Activated CD4-positive, alpha-beta T cell treated with anti-CD3 and anti-CD28 coated beads, Interleukin-2, amount 50 U/mL, for 48 hours (primary cell): ENCODE measurements at places on chromosomes 1 and 21.
A peak's percentile ranks its signal among the peaks of the same experiment; 100 is the strongest.

DNA sequence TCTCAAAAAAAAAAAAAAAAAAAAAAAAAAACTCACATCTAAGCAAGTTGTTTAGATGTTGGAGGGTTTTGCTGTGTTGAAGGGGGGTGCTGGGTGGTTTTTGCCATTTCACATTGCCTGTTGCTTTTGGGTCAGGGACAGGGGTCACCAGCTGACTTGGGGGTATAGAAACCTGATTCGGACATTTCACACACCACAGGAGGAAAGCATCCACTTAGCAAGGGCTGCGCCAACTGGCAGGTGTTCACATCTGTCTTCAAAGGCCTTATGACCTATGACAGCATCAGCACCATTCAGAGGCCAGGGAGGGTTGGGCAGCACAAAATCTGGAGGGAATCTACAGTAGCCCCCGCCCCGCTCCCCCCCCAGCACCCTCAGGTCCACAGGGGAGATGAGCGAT, 45.2 kb downstream of the SYF2 start:
- no peak for DNase-seq

- no peak for DNase-seq
These were observed 417.1 kb downstream of the SETD4 start for GRCh38 chr21:35643176-35643575.

- no peak for DNase-seq
These were observed 170.1 kb downstream of the TRIM33 start for GRCh38 chr1:114340892-114341291.

- no peak for DNase-seq
These were observed 22.1 kb downstream of the CCDC190 start for GRCh38 chr1:162838863-162839262.

DNA sequence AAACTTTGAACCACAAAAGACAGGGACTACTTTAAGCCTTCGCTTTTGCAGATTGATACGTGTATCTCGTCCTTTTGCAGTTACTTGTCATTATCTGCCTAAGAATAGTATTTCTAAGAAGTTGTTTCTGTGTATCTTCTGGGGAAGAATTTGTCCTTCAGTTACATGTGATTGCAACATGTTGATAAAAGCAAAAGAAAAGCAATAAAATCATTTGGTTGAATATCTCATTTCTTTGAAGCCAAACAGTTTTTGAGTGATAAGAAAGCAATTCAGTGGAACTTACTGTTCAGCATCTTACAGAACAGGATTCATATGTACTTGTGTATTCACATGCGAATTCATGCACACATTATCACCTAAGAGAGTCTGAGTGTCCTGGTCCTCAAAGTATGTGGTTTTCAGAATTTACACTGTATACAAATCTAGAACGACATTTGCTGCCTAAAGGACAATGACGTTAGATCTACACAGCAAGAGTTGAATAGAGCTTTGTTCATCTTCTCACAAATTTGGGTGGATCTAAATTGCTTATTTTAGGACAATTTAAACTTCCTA, 66.7 kb upstream of the MRPS6 start:
- DNase-seq: no peak

DNA sequence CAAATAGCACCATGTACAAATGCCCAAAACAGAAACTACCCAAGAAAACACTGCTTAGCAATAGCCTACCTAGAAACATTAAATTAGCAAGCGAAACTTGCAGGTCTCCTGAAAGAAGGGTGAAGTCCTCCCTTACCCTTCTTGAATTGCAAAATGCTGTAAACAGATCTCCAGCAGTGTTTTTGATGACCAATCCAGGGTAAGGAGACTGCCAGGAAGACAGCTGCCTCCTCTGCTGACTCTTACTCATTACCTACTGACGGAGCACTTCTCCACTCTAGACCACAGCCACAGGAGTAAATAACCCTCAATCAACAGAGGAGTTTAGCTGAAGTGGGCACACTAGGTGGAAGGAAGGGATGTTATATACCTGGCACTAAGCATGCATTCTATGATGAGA, 32.2 kb upstream of the GADD45A start:
- no peak for DNase-seq

DNA sequence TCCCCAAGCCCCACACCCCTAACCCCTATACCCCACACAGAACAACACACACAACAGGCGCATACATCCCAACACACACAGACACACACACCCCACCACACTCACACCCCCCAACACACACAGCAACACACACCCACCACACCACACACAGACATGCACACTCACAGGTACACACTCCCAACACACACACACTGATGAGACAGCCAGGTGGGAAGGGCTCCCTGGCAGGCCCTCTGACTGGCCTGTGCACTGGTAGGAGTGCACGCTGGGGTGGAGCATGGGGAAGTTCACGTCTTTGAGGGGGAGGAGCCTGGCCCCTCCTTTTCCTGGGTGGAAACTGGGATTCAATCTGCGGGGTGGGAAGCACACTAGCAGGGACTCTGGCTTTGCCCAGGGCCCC, 116.7 kb downstream of the RHOU start:
- no peak for DNase-seq

- no peak for DNase-seq
These were observed 199.0 kb downstream of the RPS6KC1 start for GRCh38 chr1:213250041-213250440.

- no peak for DNase-seq
These were observed 3.2 kb upstream of the C1orf74 start for GRCh38 chr1:209787551-209787950.

GRCh38 chr1:234231061-234231892, 142.0 kb upstream of the COA6 start:
- DNase-seq: no peak

DNA sequence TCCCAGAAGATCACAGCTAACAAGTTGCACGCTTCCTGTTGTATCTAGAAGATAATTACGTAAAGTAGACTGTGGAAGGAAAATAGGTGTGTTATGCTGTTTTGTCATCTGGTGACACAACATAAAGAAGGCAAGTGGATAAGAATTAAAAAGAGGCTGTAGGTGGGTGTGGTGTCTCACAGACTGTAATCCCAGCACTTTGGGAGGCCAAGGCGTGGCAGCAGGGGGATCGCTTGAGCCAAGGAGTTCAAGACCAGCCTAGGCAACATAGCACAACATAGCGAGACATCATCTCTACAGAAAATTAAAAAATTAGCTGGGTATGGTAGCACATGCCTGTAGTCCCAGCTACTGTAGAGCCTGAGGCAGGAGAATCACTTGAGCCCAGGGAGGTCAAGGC, 17.9 kb upstream of the ZNF281 start:
- no peak for DNase-seq

DNA sequence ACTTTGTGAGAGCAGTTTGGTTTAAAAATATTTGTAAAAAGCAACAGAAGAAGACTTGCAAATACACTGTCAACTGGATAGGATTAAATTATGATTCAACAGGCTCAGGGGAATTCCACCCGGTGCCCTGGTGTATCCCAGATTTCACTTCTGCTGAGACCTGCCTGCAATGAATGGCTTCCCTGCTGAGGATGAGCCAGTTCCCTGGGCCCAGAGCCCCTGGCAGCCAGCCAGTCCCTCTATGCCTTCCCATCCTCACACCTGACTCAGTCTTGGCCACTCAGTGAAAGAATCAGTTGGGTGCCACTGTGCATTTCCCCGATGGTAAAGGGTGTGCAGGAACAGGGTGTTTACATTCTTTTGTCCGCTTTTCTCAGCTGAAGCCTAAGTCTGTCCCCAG, 64.4 kb downstream of the KCTD3 start:
- DNase-seq: no peak

DNA sequence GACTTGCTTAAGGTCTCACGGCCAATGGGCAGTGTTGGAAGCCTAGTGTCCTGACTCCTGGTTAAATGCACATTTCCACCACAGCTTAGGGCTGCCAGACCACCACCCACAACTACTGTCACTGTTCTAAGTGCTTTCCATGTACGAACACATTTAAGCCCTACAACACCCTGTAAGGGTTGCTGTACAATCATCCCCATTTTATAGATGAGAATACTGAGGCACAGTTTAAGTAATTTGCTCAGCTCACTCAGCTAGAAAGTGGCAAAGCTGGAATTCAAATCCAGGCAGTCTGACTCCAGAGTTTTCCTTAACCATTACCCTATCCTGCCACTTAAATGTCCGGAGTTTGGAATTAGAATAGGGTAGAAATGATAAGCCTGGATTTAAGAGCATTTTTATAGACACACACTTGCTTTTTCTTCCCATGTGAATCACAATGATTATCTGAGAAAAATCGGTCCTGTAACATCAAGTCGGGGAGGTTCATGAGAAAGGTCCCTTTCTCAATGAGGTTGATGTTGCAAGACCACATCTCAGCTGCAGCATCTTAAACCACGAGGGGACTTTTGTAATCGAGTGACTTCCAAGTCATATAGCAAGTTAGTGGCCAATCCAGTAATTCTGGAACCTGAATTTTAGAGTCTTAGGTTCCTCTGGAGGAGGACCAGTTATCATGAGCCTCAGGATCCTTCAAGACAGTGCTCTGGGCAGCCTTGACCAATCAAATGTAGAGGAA, 8.6 kb downstream of the E2F2 start:
- no peak for DNase-seq

DNA sequence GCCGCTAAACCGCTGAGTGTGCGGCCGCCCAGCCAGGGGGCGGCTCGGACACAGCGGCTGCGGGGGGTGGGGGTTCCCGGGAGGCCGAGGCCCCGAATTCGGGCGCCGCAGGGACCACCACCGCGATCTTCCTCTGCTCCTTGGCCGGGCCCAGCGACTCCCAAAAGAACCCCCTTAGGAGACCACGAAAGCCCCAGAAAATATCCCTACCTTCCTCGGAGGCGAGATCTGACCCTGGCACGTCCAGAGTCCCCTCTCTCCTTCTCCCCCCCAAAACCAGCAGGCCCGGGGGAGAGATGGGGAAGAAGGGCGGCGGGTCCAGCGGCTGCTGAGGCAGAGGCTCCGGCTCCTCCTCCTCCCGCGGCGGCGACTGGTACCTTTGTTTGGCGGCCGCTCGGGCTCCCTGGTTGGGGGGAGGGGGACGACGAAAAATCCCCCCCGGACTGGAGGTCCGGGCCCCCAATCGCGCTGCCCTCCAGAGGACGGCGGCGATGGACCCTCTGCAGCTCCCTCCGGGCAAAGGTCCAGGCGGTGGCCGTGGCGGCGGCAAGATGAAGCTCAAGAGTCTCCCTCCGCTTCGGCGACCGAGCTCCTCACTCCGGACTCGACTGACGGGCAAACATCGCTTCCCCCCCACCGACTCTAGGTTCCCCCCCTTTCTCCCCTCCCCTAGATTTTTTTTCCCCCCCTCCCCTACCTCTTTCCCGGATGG, at the start of gene ARID4B:
Gene ARID4B (minus strand): TSS at position 621 of the 712 bp plus-strand sequence. CDS start 1,260 bp downstream, outside the sequence.
- DNase-seq: peak; percentile 60

GRCh38 chr1:32743380-32744070, 41.0 kb upstream of the SYNC start:
- no peak for DNase-seq

DNA sequence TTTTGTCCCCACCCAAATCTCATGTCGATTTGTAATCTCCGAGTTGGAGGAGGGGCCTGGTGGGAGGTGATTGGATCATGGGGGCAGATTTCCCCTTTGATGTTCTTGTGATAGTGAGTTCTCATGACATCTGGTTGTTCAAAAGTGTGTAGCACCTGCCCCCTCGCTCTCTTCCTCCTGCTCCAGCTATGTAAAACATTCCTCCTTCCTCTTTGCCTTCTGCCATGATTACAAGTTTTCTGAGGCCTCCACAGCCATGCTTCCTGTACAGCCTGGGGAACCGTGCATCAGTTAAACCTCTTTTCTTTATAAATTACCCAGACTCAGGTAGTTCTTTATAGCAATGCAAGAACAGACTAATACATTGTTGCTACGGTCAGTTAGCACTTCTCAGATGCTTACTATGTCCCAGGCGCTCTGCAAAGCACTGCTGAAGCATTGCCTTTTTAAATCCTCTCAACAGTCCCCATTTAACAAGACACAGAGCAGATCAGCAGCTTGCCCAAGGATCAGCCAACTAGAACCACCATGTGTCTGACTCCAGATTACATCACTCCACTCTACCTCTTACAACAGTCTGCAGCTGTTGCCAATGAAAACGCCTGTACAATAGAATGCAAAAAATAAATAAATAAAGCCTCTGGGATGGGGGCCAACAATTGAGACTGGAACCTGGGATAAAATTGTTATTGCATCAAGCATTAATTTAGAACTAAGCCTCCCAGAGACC, 52.4 kb upstream of the USP1 start:
- no peak for DNase-seq

DNA sequence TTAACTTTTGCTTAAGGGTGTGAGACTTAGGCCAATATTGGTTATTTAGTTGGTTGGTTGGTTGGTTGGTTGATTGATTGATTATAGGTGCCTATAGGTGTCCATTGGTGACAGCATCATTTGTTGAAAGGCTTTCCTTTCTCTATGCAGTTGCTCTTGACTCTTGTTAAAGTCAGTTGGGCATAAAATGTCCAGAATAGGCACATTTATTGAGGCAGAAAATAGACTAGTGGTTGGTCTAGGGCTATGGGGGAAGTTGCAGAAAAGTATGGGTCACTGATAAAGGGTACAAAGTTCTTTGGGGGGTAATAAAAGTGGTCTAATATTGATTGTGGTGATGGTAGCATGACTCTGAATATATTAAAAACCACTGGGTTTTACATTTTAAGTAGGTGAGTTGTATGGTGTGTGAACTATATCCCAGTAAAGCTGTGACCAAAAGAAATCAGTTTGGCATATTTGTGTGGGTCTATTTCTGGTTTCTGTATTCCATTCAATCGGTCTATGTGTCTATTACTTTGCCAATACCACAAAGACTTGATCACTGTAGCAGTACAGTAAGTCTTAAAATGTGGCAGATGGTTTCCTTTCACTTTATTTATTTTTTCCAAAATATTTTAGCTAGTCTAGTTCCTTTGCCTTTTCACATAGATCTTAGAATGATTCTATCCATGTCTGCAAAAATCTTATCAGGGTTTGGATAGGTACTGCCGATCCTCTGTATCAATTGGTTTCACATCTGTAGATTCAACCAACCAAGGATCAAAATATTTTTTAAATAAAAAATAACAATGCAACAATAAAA, 63.0 kb downstream of the ATP1A1 start:
- no peak for DNase-seq

DNA sequence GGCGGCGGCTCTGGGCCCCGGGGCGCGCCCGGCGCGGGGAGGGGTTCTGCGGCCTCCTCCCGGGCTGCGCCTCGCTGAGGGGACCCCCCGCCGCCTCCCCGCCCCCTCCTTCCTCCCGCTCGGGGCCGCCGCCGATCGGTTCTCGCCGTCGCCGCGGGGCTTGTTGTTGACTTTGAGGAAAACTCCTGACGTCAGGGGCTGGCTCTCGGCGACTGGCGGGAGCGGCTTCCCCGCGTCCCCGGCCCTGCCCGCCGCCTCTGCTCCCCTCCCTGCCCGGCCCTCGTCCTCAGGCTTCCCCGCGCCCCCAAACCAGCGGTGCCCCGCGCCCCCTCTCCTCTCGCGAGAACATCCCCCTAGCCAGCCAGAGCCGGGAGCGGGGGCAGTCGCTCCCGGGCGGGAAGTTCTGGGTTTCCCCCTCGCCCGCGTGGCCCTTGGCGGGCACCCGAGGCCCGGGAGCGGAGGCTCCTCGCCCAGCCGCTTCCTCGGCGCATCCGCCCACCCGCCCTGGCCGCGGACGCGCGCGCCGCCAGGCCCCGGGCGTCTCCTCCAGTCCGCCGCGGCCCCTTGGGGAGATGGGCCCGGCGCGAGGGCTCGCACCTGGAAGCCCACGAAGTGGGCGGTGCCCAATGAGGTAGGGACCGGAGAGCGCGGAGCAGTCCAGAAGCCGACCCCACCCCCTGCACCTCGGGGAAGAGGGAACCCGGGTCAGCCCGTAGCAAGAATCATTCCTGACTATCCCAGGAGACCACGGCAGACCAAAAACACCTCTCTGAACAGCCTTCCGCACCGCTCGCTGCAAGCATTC, 611 bp upstream of the AKT3 start:
- DNase-seq: peak; percentile 81

- no peak for DNase-seq
These were observed 1043.8 kb downstream of the PLA2G4A start for GRCh38 chr1:187872550-187872949.
